ENCODE measurements at places on chromosomes 5 and 9.

- DNase-seq, result no peak
Measured at GRCh38 chr9:30507166-30507565, 1877.3 kb upstream of the ACO1 start.

GRCh38 chr5:68528821-68529273, 313.3 kb downstream of the PIK3R1 start:
- DNase-seq, result no peak

DNA sequence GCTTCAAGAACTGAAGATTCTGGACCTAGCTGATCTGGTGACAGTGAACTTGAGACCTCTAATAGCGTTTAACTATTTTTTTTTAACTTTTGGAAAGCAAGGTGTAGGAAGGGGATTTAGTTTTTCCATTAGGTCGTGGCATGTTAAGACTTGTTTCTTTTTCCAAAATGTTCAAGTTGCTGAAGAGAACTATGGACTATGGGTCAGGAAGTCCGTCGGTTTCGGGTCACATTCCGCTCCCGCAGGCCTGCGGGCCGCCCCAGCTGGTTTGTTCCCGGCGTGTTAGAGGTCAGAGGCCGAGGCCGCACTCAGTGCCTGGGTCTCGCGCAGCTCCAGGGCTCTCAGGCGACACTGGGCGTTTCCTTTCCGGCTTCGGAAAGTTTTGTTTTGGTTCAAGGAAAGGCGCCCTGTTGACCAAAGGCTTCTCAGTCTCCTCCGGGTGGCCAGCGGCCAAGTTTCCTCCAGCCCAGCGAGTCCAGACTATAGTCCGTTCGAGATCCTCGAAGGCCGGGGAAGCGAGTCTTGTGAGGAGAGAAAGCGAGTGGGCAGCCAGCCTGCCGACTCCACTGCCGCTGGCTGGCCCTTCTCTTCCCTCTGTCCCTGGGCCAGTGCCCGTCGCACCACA, 586 bp upstream of the FCHO2 start:
- DNase-seq, result peak; percentile 91

GRCh38 chr9:33813712-33814641, 3.0 kb upstream of the UBE2R2 start:
- no peak for DNase-seq

GRCh38 chr5:169350759-169351240, 49.9 kb upstream of the SLIT3 start:
- DNase-seq, result peak; percentile 43

DNA sequence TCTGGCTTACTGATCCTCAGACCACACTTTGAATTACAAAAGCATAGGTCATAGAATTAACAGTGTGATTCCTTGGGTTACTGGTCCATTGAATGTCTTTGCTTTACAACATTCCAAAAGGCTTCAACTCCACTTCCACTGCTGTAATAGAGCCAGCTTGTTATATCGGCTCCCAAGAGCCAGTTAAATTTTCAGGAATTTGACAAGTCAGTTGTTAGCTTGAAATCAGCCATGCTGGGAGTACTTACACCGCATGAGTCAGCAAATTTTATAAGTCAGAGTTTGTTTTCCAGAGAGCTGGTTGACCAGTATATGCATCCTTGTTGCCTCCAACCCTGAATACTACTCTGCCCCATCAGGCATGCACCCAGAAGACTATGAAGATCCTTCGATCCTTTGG, 73.1 kb downstream of the FOXB2 start:
- DNase-seq, result no peak

- DNase-seq, result no peak
Measured at GRCh38 chr5:1261643-1262042, 33.2 kb downstream of the TERT start.

- no peak for DNase-seq
Measured at GRCh38 chr9:109351032-109351431, 30.2 kb upstream of the EPB41L4B start.

- peak; percentile 35 for DNase-seq
Measured at GRCh38 chr5:66967826-66968262, 228.8 kb downstream of the CD180 start.

GRCh38 chr5:149185067-149185466, 43.8 kb downstream of the ABLIM3 start:
- DNase-seq, result no peak

DNA sequence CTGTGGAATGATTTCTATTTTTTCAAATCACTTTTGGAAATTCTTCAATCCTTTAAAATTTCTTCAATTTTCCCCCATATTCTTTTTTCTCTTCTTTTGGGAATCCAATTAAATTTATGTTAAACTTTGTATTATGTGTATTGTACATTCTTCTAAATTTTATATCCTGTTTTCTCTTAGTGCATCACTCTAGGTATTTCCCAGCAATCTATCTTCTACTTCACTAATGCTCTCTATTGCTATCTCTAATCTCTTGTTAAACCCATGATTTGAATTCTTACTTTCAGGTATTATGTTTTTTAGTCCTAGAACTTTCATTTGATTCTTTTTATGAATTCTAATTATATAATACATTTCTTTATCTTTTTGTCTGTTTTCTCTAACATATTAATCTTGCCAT, 23.4 kb upstream of the SLC24A2 start:
- DNase-seq, result no peak

GRCh38 chr5:33316773-33317172, 124.0 kb upstream of the TARS1 start:
- no peak for DNase-seq

DNA sequence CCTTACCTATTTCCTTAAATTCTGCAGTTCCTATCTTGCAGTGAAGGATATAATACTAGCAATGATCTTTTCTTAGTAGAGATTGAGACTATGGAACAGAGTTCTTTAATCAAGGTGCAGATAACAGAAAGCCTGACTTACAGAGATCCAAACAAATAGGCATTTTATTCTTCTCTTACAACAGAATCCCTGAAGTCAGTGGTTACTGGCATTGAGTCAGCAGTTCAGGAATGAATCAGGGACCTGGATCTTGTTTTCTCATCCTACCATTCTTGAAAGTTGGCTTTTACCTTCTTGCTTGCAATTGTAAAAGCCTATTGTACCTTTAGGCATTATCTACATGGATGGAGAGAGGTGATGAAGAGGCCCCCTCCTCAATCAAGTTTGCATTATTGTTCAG, 47.5 kb upstream of the TLE4 start:
- no peak for DNase-seq

GRCh38 chr9:125579030-125579932, 127.7 kb downstream of the MAPKAP1 start:
- no peak for DNase-seq

DNA sequence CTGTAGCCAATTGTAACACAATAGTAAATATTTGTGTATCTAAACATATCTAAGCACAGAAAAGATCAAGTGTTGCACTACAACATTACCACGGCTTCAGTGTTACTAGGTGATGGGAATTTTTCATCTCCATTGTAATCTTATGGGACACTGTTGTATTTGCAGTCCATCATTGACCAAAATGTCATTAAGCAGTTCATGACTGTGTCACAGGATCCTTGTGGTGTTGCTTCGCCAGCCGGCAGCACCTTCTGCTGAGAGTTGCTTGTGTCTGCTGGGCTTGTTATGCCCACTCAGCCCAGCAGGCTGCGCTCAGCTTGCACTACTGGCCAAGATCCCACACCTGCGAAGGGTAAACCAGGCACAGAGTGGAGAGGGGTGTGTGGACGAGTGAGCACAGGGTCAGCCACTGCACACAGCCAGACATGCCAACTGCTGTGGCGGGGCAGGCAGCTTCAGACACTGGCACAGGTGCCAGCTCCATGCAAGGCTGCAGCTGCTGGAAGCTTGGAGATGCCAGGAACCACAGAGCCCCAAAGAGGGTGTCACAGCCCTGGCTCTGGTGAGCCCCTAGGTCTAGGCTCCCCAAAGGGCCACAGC, 273.7 kb downstream of the CETN3 start:
- no peak for DNase-seq

GRCh38 chr9:127754099-127755060, 19.3 kb upstream of the TOR2A start:
- DNase-seq, result no peak

Data from heart left ventricle (tissue), 16 donors.